ENCODE measurements at places on chromosomes 5 and 9.

DNA sequence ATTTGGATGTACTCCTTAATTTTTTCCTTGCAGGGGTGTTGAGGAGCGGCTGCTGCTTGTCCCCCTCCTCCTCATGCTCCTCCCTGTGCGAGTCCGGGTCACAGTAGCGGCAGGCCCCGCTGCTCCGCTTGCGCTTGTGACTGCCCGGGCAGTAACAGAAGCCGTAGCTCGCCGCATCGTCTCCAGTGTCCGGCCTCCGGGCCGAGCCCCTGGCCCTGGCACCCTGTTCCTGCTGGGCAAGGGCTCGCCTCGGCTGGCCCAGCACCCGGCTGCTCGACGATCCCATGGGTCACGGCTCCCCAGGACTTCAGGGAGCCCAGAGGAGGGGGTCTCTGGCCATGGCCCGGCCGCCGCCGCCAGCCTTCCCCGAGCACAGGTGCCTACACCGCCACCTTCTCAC is at the start of gene GMCL2:
TSS of gene GMCL2 (minus strand) at position 358 of the 400 bp plus-strand sequence. CDS start at position 286, 72 bp downstream.
- DNase-seq = no peak

- no peak for DNase-seq
These were observed 317.1 kb downstream of the KCTD16 start for GRCh38 chr5:144487761-144488160.

DNA sequence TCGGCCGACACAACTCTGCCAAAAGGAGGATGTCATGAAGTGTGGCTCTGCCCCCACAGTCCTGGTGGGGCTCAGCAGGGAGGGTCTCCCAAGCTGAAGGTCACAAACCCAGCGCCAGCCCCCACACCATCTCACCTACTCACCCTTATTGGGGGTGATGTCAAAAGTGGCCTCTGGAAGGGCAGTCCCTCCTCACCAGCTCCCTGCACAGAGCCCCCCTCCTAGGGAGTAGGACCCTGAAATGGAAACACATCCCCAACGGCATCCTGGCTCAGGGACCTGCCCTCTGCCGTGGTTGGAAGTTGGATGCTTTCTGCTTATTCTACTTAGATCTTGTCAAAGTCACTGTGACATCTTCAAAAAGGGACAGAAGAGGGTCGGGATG is 89.5 kb downstream of the NSUN2 start:
- no peak for DNase-seq

DNA sequence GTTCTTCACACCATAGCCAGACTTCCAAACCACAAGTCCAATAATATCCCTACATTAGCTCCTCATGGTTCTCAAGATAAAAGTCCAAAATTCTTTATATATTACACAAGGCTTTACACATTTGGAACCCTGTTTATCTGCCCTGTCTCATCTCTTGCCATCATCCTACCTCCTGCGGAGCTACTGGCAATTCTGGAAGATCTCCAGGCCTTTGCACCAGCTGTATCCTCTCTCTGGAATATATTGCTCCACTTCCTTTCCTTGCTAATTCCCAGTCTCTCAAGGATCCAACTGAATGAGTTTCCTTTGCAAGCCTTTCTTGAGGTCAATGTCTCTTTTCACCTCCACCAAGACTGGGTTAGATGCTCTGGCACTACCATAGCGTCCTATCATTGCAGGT is 41.3 kb upstream of the MIER3 start:
- DNase-seq = no peak

DNA sequence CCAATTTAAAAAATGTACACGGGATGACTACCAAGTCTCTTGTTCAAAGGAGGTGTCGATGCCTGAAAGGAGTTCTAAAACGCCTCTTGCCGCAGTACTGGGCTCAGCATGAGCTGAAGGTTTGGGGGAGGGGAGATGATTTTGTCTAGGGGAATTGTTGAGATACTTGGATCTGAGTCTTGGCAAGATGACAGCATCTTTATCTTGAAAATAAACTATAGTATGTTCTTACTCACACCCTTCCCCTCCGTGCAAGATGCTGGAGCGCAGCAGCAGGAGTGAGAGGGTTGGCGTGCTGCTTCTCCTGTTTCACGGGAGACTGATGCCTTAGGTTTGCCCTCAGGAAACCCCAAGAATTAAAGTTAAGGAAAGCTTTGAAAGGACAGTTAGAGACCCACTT is 47.3 kb downstream of the FAM78A start:
- DNase-seq = no peak

DNA sequence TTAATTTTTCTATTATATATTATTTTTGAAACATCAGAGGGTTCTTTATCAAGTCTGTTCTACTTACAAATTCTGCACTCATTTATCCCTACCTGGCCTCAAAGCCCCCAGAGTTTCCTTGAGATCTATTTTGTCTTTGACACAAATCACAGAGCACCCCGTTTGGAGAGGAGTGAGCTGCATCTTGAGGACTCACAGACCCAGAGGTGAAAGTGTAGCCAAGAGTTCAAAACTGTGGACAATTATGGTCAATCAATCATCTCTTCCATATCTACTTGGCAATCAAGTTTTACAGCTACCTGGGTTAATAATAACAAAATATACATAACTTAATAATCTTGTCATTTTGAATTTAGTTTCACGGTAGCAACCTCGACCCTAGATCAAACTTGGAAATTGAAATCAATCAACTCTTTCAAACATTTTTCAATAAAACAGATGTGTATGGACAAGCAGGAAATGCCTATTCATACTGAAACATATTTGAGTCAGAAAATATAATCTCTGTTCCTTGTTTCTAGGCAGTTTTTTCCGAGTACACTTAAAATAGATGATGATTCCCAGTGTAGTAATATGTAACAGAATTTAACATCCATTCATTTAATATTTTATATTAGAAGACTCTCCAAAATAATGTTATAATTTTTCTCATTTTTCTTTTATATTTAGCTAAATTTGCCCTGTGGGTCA is 13.7 kb upstream of the SYK start:
- DNase-seq = no peak

DNA sequence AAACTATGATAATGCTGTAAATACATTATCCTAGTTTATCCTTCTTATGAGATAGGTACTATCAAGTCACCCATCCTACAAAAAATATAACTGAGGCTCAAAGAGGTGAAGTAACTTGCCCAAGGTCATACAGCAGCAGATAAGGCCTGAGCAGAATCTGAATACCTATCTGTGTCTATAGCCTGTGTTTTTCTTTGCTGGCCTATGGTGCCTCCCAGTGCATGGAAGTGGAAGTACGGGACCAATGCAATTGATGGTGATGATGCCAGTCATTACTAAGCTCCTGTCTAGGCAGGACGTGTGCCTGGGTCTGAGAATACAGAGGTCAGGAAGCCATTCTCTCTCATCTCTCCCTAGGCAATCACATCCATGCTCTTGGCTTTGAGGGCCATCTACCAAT is 67.8 kb downstream of the FAT2 start:
- peak; percentile 16 for DNase-seq

GRCh38 chr5:11277323-11277722 is 516.3 kb upstream of the DAP start:
- DNase-seq = no peak

DNA sequence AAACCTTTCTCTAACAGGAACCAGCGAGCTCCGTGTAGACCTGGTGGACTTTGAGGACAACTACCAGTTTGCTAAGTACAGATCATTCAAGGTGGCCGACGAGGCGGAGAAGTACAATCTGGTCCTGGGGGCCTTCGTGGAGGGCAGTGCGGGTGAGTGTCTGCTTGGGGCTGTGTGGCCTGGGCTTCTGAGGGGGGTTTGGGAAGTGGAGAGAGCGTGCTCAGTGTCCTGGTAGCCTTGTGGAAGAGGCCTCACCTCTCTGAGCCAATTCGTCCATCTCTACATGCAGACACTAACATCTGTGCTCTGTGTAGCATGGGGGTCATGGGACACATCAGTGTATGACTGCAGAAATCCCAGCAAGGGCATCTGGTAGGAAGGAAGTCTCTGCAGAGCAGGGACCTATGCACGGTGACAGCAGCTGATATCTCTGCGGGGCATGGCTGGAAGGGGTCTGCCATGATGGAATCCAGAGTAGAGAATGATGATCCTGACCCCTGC is 5.9 kb downstream of the FCN2 start:
- DNase-seq = no peak

DNA sequence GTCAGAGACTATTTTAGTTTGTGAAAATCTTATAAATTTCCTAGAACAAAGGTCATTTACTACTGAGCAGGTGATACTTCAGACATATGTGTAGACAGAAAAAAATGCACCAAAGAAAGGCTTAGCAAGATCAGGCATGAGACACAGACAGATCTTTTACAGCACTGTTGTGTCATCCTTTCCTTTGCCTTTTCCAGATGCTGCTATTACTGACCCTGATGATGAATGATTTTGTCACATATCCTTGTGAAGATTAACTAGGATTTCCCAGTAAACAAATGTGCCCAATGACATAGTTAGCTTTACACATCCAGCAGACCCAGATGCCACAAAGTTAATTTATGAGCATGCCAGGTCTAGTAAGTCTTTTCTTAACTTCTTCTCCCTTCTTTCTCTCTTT is 68.2 kb downstream of the DMRTA1 start:
- no peak for DNase-seq

- peak; percentile 49 for DNase-seq
These were observed 57.1 kb upstream of the ZBED3 start for GRCh38 chr5:77143998-77144836.

DNA sequence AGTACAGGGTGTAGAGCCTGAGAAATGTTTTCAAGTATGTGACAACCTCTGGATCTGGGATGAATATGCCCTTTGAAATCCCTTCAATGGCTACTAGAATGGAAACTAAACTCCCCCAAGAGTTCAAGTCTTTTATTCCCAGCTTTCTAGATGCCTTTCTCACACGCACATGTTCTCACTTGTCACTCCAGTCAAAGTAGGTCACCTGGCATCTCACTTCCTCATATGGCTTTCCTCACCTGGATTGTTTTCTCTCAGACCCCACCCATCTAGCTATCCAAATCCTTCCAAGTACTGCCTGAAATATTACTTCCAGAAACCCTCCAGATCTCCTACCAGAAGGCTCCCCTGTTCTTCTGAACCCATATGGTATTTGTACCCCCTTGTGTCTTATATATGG is 615.4 kb upstream of the KLF4 start:
- DNase-seq = no peak

- DNase-seq = no peak
These were observed 7.2 kb downstream of the EPB41L4A start for GRCh38 chr5:112411903-112412302.

- DNase-seq = no peak
These were observed 162.6 kb upstream of the ADAMTS16 start for GRCh38 chr5:4977416-4978110.

DNA sequence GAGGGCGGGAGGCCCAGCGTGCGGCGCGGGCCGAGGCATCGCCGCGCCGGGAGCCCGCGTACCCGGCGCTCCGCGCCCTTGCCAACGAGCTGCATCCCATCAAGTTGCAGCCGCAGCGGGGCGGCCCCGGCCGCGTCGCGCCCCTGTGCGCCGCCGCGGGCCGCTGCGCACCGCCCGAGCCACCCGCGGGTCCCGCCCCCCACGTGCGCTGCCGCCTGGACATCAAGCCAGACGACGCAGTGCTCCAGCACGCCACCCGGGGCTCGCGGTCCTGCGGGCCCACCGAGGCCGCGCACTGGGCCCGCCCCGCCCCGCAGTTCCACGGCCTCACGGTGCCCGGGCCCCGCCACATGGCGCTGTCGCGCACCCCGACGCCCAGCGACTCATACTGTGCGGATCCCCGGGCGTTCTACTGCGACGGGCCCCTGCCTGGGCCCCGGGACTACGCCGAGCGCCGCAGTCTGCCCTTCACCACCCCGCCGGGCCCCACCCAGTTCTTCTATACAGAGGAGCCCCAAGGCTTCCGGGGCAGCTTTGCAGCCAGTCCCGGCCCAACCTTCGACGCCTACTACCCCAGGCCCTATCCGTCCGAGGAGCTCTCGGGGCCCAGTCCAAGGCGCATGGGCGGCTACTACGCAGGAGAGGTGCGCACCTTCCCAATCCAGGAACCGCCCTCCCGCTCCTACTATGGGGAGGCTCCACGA is 2.6 kb downstream of the AJM1 start:
- DNase-seq = no peak

DNA sequence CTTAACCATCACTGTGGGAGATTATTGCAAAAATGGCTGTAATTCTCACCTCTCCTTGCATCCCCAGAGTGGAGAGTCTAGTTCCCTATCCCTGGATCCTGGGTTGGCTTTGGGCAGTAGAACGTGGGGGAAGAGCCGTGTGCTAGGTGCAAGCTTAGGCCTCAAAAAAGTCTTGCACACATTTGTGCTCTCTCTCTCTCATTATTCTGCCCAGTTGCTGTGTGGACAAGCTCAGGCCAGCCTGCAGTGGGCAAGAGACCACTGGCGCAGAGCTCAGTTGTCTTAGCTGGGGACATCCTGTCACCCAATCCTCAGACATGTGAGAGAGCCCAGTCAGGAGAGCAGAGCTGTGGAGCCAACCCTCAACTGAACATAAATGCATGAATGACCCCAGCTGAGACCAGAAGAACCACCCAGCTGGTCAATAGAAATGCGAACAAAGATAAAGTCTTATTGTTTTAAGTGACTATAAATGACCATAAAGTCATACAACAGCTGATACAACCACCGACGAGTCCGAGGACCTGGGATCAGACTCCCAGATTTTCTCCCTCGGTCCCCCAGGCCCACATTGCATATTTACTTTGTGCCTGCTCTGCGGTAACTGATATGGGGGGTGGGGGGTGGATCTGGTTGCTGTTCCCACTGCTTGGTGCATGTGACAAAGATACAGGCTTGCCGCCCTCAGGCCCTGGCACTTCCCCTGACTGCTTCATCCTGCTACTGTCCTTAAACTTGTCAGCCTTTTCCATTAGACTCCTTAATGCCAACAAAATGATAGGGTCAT is 166.4 kb upstream of the MVB12B start:
- no peak for DNase-seq

GRCh38 chr5:163653526-163653925 is 148.1 kb downstream of the MAT2B start:
- DNase-seq = no peak

GRCh38 chr5:119267958-119268386 is 87.8 kb upstream of the TNFAIP8 start:
- peak; percentile 64 for DNase-seq

DNA sequence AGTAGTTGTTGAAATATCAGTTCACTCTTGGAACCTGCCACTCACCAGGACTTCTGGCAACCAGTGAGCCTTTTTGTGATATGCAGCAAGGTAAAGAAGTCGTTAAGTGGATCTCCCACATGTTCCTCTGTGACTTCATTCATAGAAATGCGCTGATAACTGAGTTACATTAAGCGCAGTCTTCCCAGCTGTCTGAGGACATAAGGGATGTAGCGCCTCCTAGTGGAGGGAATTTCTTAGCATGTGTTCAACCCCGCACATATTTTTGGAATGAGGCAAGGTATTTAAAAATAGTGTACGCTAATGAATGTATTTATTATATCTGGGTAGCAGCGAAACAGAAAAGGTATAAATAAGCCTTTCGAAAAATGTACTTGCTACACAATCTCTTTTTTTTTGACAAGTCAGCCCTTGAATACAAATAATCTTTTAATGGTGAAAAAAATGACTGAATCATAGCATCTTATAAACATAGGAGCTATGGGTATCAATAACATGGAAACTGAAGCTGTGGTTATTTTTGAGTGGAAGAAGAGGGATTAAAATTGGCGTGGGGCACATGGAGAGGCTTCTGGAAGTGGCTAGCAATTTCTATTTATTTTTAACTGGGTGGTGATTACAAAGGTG is 38.0 kb downstream of the PALM2AKAP2 start:
- peak; percentile 10 for DNase-seq

Data from stimulated activated CD4-positive, alpha-beta T cell treated with anti-CD3 and anti-CD28 coated beads, Interleukin-12 subunit alpha, Interleukin-12 subunit beta, amount 100 ng/mL, for 48 hours (primary cell).